Transverse colon (tissue), 4 donors: ENCODE measurements at places on chromosomes 3 and 15. TPM values are rescaled to one million over a fixed set of nuclear protein-coding genes. Genes with fewer than 3 reads are reported as not detected.

DNA sequence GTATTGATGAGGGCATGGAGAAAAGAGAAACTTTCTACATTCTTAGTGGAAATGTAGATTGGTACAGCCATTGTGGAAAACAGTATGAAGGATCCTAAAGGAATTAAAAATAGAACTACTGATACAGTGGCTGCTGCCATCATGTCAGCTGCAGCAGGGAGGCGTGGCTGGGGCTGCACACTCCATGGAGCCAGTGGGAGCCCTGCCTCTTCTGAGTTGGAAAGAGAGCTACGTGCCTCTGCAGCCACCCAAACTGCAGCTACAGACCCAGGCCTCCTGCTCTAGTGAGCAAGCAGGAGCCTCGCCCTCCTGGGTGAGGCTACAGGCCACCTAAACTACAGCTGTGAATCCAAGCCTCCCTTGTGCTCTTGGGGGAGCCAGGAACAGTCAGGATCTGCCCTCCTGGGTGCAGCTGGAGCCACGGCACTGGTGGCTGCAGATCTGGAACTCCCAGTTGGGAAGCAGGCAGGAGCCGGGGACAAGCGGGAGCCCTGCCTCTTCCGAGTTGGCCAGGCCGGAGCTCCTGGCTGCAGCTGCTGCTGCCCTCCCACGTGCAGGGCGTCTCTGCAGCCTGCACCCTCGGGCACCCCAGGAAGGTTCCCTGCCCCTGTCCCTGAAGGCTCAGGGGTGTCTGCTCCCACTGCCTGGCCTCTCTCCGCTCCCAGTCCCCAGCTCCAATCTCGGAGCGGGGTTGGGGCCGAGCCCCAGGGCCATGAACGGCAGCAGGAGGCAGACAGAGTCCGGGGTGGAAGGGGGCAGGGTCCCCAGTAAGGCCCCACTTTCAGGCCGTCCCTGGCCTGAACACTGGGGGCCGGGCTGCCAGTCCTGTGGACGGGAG is 64.5 kb downstream of the THBS1 start:
- DNase-seq, result no peak

GRCh38 chr3:137761099-137761562 is 3.0 kb upstream of the SOX14 start:
- no peak for DNase-seq

The SLC28A1 gene
- total RNA-seq, result not detected

The TRA2B gene
- 83.4 TPM for total RNA-seq

The ACP3 gene
- total RNA-seq, result 3.4 TPM

DNA sequence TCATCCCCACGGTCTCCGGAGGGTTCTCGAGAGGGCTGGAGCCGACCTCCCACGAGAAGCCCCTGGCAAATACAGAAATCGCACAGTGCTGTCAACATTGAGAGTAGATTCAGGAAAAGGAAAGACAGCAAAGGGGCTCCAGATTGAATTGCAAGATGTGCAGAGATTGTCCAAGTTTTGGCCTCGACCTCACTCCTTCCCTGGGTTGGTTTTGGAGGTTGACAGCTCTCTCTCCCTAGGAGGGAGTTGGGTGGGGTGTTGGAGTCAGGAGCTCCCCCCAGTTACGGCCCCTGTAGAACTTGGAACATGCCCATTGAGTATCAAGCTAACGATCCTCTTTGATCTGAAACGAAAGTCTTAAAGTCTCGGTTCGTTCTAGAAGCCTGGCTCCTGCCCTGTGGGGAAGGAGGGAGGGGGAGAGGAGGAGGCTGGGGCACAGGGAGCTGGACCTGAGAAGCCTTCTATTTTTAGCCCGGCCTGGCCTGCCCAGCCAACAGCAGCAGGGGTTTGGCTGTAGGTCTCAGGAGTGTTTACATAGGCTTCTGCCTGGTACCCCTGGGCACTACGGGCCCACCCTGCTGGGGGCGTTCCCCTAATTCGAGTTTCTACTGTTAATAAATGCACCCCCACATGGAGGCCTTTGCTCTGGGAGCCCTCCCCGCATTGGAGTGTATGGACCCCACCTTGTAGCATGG is 672 bp upstream of the KY start:
- DNase-seq, result peak; percentile 13

- DNase-seq, result peak; percentile 33
Measured at GRCh38 chr3:49930922-49931321, 1.3 kb upstream of the MON1A start.

The PGBD4 gene
- total RNA-seq, result 1.5 TPM

DNA sequence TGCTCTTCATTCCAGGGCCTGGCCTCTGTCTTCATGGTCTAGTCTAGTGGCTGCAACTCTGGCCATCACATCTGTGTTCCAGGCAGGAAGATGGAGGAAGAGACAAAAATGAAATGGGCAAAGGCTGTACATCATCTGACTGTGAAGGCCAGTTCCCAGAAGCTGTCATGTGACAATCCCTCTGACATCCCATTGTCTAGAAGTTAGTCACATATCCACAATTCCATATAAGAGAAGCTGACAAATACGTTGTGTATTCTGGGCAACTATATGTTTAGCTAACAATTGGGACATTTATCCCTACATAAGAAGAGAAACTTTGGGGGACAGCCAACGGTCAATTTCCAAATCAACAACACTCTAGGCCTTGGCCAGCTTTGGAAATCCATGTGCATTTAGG is 34.5 kb upstream of the C3orf70 start:
- no peak for DNase-seq

The RHO gene
- not detected for total RNA-seq

The PPP1R14D gene
- total RNA-seq, result 170 TPM

- DNase-seq, result no peak
Measured at GRCh38 chr3:99639579-99639978, 1.2 kb downstream of the COL8A1 start.

- DNase-seq, result no peak
Measured at GRCh38 chr3:67030785-67031740, 33.0 kb downstream of the KBTBD8 start.

GRCh38 chr15:79008659-79009058 is 63.8 kb upstream of the CTSH start:
- no peak for DNase-seq

The ADAMTS7 gene
- 4.8 TPM for total RNA-seq

The CHRFAM7A gene
- total RNA-seq, result not detected

GRCh38 chr15:56325186-56325585 is 40.0 kb upstream of the TEX9 start:
- no peak for DNase-seq

GRCh38 chr3:183809270-183809669 is 16.1 kb downstream of the MAP6D1 start:
- DNase-seq, result no peak

DNA sequence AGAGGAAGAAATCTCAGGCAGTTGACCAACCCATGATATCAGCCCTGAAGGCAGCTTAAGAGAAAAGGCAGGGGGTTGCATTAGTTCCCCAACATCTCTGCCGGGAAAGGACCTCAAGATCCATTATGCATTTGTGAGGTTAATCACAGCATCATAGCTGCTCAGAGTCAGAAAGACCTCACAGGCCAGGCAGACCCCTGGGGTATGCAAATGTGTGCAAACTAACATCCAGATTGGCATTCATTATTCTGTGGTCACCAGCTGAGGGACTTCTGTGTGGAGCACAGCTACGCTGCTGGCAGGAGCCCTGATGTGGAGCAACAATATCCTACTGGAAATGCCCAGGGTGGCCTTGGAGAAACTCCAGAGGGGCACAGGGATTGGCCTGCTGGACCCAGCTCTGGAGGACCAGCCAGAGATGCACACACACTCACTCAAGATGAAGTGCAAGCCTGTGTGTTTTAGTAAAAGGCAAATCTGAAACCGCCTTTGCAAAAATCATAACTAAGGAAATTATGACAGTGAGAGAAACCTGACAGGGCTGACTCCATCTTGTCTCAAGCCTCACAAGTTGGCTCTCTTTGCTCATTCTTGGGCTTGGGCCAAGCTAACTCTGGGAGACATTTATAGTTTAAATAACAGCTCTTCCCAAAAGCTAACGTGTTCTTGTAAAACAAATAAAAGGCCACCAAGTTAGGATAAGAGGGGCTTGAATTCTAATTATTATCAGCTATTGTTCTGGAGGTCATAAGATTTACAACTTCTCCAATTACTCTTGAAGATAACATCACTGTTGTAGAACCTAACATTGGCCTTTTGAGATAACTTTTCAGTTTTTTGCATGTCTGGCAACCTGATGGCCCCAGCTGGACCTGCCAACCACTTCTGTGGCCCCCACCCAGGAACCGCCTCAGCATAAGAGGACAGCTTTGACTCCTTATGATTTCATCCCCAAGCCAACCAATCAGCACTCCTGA is 257.1 kb downstream of the UACA start:
- no peak for DNase-seq

The C3orf20 gene
- total RNA-seq, result not detected

- no peak for DNase-seq
Measured at GRCh38 chr3:198061119-198062067, 101.4 kb downstream of the LMLN start.

The CCR1 gene
- not detected for total RNA-seq

DNA sequence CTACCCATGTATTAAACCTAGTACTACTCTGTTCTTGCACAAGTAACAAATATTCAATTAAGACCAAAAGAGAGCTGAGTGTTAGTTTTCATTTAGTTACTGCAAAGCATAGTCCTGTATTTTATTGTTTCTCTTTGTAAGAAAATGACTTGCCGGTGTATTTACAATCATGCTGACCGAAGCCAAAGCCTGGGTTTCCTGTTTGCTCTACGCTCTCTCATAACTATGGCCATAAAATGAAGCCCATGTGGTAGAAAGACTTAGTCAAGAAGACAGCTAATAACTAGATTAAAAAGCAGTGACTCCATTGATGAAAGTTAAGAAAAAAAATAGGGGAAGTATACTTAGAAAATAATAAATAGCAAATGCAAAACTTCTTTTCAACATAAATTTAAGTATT is 479.9 kb downstream of the CNTN4 start:
- DNase-seq, result no peak

DNA sequence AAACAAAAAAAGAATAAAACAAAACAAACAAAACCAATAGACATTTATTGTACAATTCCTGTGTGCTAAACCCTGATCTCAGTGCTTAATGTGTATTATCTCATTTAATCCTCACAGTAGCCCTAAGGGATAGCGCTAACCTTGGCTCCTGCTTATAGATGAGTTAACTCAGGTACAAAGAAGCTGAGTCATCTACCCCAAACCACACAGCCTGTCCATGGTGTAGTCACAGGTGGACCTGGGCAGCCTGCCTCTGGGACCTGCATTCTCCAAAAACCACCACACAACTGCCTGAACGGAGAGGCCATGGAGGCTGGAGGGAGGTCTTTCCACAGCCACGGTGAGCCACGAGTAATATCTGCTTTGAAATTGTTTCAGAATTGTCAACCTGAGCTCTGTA is 5.5 kb upstream of the CLN6 start:
- DNase-seq, result no peak

The OIP5 gene
- 2.9 TPM for total RNA-seq

DNA sequence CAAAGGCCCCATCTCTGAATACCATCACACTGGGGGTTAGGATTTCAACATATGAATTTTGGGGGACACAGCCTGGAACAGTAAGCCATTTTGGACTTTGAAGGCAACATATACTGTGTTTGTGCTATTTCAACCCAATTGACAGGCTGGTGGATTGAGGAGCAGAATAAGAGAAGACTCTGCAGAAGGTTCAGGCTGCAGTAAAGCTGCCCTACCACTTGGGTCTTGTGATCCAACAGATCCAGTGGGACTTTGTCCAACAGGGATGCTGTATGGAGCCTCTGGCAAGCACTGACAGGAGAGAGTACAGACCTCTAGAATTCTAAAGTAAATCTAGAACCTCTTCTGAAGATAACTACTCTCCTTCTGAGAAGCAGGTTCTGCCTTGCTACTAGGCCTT is 1.1 kb upstream of the BCL2L10 start:
- no peak for DNase-seq

- no peak for DNase-seq
Measured at GRCh38 chr3:129605922-129606635, 397 bp downstream of the PLXND1 start.

The IL16 gene
- 5.2 TPM for total RNA-seq

DNA sequence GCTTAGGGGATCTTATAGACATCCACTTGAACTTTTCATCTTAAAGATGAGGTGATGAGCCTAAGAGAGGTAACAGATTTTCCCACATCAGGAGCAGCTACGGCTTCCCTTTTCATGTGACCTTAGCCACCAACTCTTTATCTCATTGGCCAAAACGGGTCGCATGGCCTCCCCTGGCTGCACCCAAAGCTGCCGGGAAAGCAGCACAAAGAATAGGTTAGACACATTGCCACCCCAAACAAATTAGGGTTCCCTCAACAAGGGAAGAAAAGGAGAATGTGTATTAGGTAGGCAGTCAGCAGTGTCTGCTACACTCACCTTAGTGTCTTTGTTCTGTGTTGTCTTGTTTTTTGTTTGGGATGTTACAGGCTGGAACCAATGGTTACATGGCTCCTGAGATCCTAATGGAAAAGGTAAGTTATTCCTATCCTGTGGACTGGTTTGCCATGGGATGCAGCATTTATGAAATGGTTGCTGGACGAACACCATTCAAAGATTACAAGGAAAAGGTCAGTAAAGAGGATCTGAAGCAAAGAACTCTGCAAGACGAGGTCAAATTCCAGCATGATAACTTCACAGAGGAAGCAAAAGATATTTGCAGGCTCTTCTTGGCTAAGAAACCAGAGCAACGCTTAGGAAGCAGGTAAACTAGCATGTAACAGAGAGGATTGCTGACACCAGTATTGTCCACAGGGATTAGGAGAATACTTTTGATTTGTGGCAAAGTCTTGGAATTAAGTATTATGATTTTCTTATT is 44.2 kb downstream of the GRK7 start:
- no peak for DNase-seq

The ANKRD34C gene
- not detected for total RNA-seq

DNA sequence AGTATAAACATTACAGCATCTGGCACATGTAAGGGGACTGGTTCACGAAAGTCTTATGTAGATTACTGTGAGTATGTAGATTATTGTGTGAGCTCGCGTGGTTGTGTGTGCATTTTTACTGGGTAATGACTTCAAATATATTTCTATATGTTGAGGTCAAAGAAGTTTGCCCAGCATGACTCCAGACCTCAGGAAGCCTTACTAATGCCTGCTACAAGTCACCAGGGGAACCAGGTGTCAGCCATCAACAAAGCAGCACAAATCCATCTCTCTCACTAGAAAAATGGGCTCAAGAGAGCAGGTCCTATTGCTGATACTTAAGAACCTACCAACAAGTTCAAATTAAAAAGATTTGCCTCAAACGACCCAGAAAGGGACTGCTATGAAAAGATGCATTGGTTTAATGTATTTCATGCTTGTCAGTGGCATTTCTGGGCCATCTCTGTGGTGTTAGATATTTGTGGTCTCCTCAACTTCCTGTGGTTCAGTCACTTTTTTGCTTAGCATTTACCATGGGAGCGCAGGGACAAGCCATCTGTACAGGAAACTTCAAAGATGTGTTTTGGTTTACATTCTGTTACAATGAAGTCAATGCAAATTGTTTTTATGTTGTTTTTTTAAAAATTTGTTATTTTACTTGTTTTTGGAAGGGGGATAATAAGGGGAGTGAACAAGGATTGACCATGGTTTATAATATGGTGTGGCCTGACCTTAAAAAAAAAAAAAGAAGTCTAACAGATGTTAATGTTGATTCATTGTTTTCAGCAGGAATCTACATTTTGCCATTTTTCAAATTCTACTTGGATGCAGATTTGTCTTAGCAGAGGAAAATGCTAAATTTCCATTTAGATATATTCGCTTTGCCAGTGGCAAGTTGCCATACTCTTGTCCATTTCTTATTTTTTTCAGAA is 172.1 kb upstream of the ADAMTS9 start:
- no peak for DNase-seq

The OCA2 gene
- total RNA-seq, result 1.9 TPM
